Stimulated activated CD4-positive, alpha-beta T cell treated with anti-CD3 and anti-CD28 coated beads, TNF-alpha, amount 100 ng/mL, for 1 hour (primary cell): ENCODE measurements at places on chromosomes 6 and 20.

DNA sequence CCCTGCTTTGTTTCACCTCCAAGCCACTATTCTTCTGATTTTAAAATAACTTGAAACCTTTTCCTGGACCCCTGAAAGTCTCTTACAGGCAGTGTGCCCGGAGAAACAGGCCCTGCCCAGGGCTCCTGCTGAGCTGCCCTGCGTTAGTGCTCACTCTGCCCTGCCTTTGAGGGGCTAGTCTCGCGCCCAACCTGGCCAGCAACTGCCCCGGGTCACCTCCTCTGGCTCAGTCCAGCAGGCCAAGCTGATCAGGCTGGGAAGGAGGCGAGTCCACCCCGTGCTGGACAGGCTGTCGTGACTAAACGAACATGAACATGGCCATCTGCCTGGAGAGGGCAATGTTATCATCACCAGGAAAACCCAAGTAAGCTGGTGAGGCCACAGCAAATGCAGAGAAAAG lies 245.4 kb downstream of the ANKRD60 start:
- no peak for DNase-seq

DNA sequence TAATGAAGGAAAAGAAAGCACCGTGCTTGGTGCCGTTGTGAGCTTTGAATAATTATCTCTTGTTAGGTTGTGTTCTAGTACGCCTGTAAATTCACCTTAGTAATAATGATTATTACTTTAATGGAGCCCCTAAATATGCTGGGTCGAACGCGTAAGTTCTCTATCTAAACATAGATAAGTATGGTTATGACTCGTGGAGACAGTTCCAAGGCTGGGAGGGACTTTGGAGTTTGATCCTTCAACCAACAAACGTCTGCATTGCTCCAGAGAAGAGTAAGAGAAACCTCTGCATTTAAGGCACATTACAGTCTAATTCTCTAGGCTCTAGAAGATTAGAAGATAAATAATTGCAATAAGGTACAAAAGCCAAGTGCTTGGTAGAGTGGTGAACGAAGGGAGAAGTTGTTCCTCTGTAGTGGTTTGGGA lies 514 bp downstream of the ACOT13 start:
- no peak for DNase-seq

DNA sequence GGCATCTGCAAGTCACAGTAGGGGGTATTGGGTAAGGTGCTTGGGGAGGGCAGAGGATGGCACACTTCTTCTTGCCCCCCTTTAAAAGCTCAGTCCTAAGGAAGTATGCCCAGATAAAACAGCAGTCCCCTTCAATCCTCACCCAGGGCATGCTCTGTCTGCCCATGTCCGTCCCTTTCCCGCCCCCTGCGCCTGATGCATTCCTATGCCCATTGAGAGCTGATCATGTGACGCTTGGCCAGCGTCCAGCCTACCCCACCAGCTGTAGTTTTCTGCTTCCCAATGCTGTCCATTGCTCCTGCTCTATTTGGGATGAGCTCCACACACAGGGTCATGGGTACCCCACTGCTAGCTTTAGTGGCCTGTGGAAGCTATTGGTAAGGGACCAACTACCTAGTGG lies 8.3 kb downstream of the SIGLEC1 start:
- DNase-seq = no peak

DNA sequence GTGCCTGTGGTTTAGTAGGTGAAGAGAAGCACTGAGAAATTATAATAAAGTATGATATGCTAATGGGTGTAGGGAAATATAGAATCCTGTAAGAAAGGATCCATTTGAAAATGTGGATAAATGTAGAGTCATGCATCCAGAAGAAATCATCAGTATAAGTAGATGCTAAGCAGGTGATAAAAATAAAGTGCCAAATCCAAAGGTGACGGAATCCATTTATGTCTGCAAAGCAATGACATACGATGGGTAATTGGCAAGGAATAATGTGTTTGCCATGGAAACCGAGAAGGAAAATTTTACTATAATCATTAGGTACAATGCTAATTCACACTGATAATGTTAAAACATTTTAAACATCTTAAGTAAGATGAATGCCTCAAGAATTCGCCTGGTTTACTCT lies 163.0 kb downstream of the OPN5 start:
- no peak for DNase-seq

DNA sequence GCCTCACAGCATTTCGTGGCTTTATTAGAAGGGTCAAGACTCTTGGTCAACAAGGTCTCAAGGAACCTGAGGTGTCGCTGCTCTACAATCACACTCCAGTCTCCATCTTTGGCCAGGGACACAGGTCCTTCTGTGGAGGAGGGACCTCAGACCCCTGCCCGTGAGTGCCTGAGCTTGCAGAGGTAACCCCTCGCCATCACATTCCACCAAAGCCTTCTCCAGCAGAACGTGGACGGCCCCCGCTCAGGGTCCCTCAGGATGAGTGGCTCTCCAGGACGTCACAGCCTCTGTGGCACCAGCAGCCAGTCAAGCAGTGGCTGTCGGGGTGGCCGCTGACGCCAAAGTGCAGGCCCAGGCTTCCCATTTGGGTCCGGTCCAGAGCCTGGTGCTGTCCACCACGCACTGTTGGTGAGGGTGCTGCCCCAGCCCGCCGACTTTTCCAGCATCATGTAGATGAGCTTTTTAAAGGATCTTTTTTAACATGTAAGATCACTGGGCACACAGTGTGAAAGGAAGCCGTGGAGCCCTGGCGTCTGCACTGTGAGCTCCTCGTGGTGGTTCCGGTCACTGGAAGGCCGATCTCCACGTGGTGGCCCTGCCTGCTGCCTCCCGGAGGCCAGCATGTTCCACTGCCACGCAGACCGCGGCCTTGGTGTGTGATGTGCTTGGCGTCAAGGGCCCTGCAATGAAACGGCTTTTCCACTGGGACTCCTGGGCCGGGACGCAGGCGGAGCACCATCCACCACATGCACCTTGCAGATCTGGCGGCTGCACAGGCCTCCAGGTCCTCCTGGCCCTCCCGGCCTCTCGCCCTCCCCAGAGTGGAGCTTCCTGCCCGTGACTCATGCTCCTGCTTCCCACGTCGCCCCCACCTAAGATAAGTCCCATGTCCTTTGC lies 8.3 kb upstream of the KIF25 start:
- DNase-seq = no peak

DNA sequence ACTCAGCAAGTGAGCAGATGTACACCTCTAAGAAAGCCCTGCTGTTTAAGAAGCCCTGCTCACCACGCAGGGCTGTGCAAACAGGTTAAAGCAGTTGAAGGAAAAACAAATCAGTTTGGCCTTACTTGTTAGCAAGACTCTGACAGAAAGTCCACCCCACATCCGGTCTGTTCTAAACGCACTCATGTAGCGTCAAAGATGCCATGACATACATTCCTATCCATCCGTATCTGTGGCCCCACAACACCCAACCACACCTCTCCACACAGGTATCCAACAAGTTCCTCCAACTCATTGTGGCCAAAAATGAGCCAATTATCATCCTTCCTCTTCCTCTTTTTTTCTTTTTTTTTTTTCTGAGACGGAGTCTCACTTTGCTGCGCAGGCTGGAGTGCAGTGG lies 22.8 kb upstream of the RAB22A start:
- no peak for DNase-seq

- DNase-seq = no peak
Observed at GRCh38 chr6:69416776-69417175, 380.0 kb downstream of the LMBRD1 start.

DNA sequence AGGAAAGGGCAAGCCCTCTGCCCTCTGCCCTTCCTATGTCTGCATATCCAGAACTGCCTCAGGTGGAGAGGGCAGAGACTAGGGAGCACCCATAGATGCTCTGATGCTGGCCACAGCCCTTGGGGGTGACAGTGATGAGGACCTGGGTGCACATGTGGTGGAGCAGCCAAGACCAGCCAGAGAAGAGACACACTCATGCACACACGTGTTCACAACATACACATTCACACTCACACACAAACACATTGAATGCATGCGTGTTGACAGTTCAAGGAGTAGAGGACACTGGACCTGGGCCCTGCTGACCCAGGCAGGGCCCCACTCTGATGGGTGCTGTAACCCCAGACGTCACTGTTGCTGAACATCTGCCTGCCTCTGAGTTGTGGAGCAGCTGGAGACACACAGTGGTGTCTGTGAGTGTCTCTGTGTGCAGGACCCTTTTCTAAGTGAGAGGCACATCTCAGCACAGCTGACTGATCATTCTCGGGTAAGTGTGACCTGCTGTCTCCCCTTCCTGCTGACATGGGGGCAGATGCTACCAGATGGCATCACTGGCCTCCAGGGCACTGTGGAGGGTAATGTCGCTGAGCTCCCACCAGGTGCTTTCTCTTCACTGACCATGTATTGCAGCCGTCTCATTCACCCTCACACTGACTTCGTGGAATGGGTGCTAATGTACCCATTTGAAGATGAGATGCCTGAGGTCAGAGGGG lies 30.1 kb upstream of the MAS1L start:
- no peak for DNase-seq

DNA sequence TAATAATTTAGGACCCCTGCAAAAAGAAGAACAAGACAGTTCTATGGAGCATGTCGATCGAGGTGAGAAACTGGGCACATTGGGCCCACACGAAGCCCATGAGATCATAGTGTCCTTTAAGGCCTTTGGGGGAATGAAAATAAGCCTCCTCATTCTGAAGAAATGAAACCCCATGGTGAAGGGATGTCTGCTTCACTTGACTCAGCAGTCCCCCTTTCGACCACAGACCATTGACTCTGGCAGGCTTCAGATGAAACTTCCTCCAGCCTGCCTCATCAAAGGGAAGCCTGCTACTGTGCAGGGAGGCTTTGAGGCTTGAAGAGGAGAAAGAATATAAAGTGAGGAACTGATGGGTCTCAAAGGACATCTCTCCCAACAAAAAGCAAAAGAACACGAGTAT lies 144.2 kb upstream of the FBXL4 start:
- DNase-seq = no peak

DNA sequence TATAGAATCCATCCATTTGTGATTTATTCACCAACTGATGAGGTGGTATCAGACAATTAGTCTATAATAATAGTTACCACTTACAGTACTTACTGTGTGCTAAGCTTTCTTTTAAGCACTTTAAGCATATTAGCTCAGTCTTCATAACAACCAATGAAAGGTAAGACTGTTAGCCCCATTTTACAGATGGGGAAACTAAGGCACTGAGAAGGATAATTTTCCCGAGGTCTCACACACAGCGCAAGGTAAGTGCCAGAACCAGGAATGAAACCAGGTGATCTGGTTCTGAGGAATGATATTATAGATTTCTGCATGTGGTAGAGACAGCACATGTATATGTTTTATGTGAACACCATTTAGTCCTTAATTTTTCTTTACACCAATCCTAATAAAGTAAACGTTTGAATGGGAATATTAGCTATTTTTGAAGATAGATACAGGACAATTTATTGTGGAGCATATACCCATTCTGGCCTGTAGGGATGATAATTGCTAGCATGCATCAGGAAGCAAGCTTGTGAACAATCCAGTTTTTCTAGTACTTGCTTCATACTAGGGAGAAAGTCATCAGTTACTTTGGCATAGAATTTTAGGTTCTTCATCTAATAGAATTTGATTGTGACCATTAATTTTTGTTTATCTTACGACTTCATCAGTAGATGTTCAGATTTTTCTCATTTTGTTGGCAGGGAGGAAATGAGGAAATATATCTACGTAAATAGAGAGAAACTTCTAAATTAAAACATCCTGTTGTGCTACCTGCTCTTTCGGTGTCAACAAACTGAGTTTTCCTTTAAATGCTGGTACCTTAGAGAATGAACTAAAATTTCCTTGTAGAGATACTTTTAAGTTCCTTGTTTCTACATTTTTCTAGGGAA lies 3.0 kb downstream of the YWHAB start:
- DNase-seq = no peak

GRCh38 chr20:11728937-11729336 lies 188.8 kb upstream of the BTBD3 start:
- no peak for DNase-seq

- DNase-seq = no peak
Observed at GRCh38 chr6:7331452-7331851, 18.5 kb upstream of the SSR1 start.

DNA sequence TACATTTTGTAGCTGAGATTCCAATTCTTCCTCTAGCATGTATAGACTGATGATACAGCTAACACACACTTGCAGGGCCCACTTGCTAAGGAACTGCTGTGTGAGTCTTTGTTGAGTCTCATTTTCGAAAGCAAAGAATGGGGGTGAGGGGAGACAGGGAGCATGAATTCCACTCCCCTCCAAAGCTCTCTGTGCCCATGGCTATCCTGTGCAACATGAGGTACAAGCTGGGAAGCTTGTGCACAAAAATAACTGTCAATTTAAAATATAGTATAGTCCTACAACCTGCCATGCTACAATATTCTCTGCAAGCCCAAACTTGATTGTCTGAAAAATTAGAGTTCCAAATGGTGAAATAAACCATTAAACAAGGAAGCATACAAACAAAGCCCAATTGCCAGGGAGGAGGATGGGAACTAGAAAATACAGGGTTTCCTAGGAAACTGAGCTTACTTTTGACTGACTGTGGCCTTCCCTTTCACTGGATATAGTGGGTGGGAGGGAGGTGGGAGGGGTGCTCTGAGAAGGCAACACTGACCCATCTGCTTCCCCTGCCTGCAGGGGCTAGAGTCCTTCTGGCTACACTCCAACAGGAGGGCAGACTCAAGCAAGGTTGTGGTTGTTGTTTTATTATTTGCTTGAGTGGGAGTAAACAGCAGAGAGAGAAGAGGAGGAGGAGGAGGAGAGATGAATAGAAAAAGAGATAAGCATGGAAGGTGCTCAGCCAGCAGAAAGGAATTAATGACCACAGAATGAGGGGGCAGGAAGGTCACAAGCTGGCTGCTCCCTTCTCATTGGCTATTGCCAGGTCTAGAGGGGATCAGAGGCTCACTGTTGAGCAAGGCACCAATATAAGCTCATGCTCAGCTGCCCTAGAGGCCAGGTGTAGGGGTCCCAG lies 84.6 kb downstream of the FYN start:
- no peak for DNase-seq

DNA sequence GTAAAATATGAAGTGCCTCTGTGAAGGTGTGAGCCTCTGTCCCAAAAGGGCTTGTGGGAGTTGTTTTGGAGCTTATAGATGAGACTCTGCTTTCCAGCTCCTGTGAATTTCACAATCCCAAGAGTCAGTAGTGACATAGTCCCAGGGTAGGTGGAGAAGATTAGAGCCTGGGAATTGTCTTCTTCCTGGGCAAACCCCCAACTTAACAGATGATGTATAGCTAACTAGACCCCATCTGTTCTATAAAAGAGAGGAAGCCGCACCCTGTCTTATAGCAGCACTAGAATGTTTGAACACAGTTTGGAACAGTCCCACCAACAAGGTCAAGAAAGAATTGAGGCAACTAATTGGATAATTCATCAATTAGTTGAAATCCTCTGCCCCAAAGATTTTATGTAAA lies 294.7 kb downstream of the ZNF217 start:
- DNase-seq = no peak

- DNase-seq = no peak
Observed at GRCh38 chr20:54468082-54468481, 7.3 kb upstream of the DOK5 start.
